NCI-H524 (cell line): ENCODE measurements at places on chromosomes 16 and 17.

DNA sequence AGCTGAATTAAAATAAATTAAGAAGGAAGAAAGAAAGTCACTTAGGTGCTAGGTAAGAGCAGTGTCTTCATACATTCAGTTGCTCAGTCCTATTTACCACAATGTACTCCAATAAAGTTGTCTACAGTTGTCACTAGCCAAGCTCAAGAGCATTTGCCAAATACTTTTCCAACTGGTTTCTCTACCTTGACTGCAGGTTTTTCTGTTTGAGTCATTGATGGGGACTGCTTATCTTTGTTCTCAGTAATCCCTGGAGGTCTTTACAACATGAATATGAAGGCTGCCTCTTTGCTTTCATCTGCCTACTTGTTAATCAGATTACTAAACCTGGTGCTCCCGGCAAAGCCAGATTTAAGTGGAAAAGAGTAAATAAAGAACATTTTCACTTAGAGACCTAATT lies 64.6 kb upstream of the CLEC18B start:
- no peak for DNase-seq

- peak; percentile 78 for DNase-seq
Measured at GRCh38 chr17:61583242-61583641, 7.8 kb downstream of the NACA2 start.

DNA sequence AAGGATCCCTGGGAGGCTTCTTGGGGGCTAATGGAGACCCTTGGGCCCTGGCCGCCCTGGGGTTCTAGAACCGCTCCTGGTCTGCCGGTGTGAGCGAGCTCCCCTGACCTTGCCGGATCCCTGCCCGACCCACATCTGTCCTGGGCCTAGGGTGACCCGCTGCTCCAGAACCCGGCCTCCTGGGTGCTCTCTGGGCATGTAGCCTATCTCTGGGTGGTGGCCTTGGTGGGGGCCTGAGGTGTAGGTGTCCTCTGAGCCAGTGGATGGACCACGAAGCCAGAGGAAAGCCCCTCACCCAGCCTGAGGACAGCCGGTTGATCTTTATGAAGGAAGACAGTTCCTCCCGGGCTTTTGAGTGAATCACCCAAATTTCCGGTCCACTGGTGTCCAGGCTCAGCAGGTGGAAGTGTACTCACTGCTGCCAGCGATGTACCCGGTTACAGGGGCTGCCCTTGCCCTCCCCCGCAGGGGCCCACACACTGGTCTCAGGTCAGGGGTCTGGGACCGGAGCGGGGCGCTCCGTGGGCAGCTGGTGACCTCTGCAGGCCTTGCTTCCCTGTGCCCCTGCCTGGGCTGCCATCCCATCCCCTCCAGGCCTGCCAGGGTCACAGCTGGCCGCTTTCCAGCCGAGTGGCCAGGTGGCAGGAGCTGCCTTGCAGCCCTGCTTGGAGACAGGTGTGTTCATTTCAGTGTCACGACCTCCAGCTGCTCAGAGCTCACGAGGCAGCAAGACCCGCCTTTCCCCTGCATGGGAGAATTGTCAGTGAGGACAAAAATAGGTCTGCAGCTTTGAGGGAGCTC lies 10.5 kb upstream of the GSE1 start:
- DNase-seq: no peak

GRCh38 chr16:27795992-27796614 lies 246.2 kb downstream of the KATNIP start:
- no peak for DNase-seq

GRCh38 chr16:49494474-49494873 lies 120.9 kb downstream of the C16orf78 start:
- DNase-seq: no peak

- DNase-seq: no peak
Measured at GRCh38 chr16:82331974-82332750, 162.1 kb upstream of the MPHOSPH6 start.

- peak; percentile 81 for DNase-seq
Measured at GRCh38 chr16:63312346-63312745, 1276.1 kb upstream of the CDH8 start.

- peak; percentile 55 for DNase-seq
Measured at GRCh38 chr17:45364531-45365390, 47.9 kb upstream of the MAP3K14 start.

- no peak for DNase-seq
Measured at GRCh38 chr16:55001931-55002330, 71.3 kb downstream of the IRX5 start.

DNA sequence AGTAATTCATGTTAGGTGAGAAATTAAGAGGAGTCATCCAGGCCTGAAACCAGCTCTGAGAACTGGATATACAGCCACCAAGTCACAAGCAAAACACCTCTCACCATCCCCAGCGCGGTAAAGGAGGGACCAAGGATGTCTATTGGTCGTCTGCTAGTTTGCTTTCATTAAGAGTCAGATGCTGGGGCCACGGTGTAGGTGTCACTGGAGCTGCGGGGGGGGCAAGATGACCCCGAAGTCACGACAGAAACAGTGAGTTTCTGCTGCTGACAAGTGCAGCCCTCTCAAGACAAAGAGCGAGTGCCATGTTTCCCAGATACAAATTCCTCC lies 790 bp downstream of the NCBP3 start:
- no peak for DNase-seq

GRCh38 chr16:51756447-51757123 lies 605.5 kb upstream of the SALL1 start:
- no peak for DNase-seq

GRCh38 chr17:43146649-43147048 lies 21.5 kb upstream of the BRCA1 start:
- DNase-seq: no peak

- DNase-seq: no peak
Measured at GRCh38 chr17:11916091-11916490, 81.2 kb downstream of the ZNF18 start.

DNA sequence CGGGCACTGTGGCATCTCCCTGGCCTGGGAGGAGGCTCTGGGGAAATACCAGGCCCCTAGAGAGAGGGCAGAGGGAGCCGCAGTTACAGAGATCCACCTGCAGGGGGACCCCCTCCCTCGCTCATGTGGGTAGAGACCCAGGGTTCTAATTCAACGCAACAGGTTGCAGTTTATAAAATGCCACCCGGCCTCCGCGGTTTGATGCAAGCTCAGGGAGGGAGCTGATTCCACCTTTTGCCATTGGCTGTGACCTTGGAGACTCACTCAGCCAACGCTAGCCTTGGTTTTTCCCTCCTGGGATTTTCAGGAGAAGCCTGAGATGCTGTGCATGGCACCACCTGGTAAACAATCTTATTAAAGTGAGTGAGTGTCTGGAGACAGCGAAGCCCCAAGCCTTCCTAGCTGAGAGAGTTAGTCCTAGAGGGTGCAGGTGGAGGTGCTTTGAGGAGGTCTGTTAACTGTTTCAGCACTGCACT lies 12.1 kb downstream of the TTLL6 start:
- peak; percentile 72 for DNase-seq

- DNase-seq: no peak
Measured at GRCh38 chr17:57086069-57086930, 1.3 kb downstream of the AKAP1 start.

GRCh38 chr16:50195276-50195675 lies 42.2 kb downstream of the TENT4B start:
- no peak for DNase-seq

DNA sequence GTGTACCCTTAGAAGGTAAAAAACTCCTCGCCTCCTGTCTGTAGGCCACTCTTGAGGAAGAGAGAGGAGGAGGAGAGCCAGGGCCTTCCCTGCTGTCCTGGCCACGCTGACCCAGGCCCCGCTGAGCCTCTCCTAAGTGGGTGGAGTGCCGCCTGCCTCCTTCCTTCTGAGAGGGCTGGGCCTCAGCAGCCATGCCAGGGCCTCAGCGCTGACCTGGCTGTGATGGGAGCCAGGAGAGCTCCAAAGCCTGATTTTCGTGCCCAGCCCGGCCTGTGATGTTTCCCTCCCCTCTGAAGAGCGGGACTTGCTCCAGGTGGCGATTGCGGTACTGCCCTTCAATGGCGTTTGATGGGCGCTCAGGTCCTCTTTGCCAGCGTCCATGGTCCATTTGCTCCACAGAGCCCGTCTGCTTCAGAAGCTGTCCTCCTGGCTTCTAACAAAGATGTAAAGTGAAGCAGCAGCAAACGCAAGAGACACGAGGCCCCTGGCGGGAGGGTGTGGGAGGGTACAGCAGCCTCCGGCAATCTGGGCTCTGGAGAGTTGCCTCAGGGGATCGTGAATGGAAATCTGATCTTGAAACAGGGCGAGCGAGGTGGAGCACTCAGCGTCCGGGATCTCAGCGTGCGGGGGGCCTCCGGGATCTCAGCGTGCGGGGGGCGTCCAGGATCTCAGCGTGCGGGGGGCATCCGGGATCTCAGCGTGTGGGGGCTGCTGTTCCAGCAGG lies 93.5 kb downstream of the NPIPB11 start:
- no peak for DNase-seq
